ENCODE measurements at places on chromosomes 13 and 19. TPM values are rescaled to one million over a fixed set of nuclear protein-coding genes. Genes with fewer than 3 reads are reported as not detected.

- peak; percentile 83 for DNase-seq
Measured at GRCh38 chr19:1609103-1609396, 3.8 kb upstream of the UQCR11 start.

- no peak for DNase-seq
Measured at GRCh38 chr19:23557381-23557780, 129.6 kb downstream of the ZNF675 start.

DNA sequence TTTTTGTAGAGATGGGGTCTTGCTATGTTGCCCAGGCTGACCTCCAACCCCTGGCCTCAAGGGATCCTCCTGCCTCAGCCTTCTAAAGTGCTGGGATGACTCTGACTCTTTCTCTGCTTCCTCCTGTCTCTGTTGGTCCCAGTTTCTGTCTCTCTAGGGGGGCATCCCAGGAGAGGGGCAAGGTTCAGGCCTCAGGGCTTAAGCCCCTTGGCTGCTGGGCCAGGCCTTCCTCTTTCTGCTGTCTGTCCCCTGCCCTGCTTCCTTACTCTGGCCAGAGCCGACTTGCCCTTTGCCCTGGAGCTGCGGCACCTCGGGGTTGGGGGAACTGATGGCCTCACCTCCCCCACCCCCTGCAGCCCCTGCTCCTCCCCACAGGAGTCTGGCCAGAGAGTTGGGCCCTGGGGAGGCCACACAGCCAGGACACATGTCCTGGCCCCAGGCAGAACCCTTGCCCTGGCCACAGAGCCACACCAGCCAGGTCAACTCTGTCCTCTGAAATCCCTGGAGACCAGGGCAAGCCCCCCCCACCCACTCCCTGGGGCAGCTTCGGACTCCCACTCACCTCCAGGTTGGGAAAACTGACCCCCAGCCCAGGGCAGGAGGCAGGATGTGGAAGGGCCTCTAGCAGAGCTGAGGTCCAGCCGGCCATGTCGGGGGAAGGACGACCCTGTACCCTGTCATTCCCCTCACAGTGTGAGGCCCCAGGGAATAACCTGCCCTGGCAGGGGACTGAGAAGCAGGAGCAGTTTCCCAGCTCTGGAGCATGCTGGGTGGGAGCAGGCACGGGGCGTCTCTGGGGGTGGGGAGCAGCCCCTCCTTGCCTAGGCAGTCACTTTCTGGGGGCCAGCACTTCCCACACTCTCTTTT lies 23.7 kb downstream of the CEBPA start:
- peak; percentile 80 for DNase-seq

GRCh38 chr13:50136226-50136625 lies 121.0 kb downstream of the KCNRG start:
- DNase-seq: no peak

BORCS8 gene
- 26.5 TPM for polyA plus RNA-seq

MPV17L2 gene
- 12.1 TPM for polyA plus RNA-seq

Data from spleen (tissue), 13 donors.